Mesothelial cell of epicardium (in vitro differentiated cells): ENCODE measurements at places on chromosomes 16 and 17. TPM values are rescaled to one million over a fixed set of nuclear protein-coding genes. Genes with fewer than 3 reads are reported as not detected.

- no peak for DNase-seq
Observed at GRCh38 chr17:77308861-77309726, 168.3 kb downstream of the SEC14L1 start.

DNA sequence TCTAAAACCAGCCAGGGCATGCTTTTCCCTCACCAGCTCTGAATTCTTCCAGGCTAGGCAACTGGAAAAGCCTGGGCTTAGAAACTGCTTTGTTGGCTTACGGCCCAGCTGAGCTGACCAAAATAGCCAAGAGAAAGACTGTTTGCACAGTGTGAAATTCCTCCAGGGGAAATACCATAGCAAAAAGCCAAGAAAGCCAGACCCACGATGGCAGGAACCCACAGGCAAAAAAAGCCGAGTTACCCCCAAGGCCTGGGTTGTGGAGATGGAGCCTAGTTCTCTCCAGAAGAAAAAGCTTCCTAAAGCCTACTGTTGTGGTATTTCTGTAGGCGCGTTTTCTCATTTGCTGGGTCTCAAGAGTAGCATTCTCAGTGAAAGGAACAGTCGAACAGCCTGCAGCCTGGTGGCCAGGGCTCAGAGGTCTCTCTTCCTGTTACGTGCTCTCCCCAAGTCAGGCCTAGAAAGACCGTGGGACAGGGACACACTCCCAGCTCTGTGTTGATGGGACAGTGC lies 9.2 kb downstream of the SP2 start:
- no peak for DNase-seq

DNA sequence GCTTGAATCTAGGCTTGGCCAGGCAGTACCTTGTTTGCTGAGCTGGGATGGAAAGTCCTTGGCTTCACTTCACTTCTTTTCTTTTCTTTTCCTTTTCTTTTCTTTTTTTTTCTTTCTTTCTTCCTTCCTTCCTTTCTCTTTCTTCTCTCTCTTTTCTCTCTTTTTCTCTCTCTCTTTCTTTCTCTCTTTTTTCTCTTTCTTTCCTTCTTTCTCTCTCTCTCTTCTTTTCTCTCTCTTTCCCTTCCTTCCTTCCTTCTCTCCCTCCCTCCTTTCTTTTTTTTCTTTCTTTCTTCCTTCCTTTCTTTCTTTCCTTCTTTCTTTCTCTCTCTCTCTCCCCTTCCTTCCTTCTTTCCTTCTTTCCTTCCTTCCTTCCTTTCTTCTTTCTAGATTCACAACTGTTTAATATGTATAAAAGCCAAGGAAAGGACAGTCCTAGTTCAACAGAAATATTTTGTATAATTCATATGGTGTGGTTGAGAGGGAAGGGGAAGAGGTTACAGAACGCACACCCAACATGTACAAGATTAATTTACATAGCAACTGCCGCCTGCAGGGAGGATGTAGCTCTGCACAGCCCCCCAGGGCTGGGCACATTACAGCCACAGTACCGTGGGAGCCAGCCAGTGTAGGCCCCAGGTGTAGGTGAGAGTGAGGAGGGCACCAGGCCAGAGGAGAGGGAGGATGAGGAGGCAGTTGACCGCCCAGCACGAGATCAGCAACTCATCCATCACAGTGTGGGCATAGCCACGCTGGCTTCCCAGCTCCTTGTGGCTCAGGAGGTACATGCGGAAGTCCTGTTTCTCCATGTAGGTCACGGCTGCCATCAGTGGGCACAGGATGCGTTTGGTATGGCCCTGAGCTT lies 9.7 kb upstream of the ITGB3 start:
- DNase-seq = no peak

DNA sequence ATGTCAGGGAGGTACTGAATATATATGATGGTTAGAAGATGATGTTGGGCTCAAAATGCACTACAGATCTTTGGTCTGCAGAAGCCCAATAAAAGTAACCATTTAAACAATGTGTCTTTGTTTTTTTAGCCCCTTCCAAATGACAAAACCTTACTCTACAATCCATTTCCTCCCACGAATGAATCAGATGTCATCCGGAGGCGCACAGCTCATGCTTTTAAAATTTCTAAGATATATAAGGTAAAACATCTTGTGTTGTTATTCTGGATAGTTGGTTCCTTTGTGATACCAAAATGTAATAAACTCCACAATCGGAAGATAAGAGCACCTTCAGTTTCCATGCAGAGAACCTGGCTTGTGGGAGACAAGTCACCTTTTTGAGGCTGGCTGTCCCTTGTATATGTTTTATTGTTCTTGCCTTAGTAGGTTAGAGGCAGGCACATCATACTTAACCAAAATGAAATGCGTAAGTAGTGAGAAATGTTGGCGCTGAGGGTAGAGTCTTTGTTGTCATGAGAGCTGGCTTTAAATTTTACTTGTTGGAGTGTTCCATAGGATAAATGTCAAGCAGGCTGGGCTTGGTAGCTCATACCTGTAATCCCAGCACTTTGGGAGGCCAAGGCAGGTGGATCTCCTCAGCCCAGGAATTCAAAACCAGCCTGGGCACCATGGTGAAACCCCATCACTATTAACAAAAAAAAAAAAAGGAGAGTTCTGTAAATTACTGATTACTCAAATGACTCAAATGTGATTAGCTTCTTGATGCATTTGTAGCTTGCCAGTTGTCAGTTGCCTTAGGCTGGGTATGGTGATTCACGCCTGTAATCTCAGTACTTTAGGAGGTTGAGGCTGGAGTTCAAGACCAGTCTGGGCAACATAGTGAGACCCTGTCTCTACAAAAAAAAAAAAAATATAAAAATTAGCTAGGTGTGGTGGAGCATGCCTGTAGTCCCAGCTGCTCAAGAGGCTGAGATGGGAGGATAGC lies 19.7 kb upstream of the SNTB2 start:
- DNase-seq = no peak

DNA sequence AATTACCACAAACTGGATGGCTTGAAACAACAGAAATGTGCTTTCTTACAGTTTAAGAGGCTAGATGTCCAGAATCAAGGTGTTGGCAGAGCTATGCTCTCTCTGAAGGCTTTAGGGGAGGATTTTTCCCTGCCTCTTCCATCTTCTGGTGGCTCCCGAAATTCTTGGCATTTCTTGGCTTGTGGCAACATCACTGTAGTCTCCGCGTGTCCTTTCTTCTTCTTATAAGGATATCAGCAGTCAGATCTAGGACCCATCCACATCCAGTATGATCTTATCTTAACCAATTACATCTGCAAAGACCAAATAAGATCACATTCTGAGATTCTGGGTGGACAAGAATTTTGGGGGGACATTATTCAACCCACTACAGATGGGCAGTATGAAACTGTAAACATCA lies 119.2 kb upstream of the PMFBP1 start:
- no peak for DNase-seq

DNA sequence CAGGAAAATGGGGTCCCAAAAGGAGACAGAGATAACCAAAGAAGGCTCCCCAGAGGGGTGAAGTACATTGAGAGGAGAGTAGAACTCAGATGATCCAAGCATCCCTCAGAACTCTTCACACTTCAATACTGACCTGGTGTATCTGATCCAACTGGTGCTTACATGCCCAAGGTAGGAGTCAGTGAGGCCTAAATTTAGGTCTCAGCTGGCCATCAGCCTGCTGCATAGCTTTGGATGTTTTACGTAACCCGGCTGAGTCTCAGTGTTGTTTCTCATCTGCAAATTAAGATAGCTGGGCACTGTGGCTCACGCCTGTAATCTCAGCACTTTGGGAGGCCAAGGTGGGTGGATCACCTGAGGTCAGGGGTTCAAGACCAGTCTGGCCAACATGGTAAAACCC lies 11.6 kb upstream of the GOSR2 start:
- no peak for DNase-seq

GRCh38 chr16:19071811-19072777 lies 4.7 kb downstream of the COQ7 start:
- DNase-seq = no peak

- no peak for DNase-seq
Observed at GRCh38 chr16:73949574-73950320, 346.9 kb upstream of the PSMD7 start.

TP53TG3C gene
- total RNA-seq = not detected in 3 replicates
